ENCODE measurements at places on chromosomes 2 and 18.

- DNase-seq = peak; percentile 84
These were observed 48.1 kb downstream of the KCNE4 start for GRCh38 chr2:223100061-223100511.

DNA sequence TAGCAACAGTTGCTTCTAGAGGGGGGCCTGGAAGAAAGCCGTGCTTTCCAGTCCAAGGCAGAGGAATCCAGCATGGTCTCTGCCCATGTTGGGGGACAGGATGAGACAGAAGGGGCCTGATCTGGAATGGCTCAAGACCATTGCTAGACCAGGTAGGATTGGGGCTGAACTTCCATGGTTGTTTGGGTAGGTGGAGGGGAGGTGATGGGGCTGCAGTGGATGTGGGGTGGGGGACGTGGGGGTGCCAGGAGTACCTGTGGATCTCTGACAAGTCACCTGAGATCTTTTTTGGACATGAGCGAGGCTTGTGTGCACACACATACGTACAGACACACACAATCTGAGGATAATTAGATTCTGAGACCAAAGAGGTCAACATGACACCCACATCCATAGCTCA, 228.7 kb upstream of the SKOR2 start:
- no peak for DNase-seq

GRCh38 chr2:163731735-163732134, 4.1 kb downstream of the FIGN start:
- no peak for DNase-seq

- DNase-seq = peak; percentile 60
These were observed 19.4 kb upstream of the DUSP2 start for GRCh38 chr2:96164459-96165184.

- DNase-seq = peak; percentile 30
These were observed 23.2 kb downstream of the GPR39 start for GRCh38 chr2:132439703-132440398.

- DNase-seq = no peak
These were observed 1279.7 kb upstream of the ZEB2 start for GRCh38 chr2:145799595-145800108.

- peak; percentile 82 for DNase-seq
These were observed 1530.7 kb downstream of the LRP1B start for GRCh38 chr2:140600116-140600515.

DNA sequence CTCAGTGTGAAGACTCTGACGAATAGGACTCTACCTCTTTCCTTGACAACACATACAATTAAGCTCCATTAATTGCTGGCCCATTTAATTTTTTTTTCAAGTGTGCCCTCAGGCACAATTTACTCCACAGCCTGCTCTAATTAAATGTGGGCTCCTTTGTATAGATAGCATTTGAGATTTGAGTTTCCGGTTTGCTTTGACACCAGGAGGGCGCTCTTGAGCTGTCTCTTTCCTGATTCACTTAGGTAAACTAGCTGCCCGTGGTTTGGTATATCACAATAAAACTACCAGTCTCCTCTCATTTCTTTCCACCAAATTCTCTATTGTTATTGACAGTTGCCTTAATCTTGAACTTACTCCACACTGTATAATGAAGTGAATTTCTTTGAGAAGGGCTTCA, 666.0 kb downstream of the DSC3 start:
- DNase-seq = no peak

DNA sequence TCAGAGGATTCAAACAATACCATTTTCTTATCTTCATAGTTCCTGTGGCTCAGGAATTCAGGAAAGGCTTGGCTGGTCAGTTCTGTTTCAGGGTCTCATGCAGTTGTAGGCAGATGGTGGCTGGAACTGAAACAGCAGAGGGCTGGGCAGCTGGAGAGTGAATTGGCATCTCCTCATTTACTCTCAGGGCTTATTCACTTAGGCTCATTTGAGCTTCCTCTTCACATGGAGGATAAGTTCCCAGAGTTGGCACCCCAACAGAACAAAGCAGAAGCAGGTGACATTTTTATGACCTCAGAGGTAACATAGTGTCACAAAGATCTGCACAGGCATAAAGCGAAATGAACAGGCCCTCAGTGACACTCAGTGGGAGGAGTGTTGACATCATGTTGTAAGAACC, 66.1 kb downstream of the RBBP8 start:
- peak; percentile 28 for DNase-seq

DNA sequence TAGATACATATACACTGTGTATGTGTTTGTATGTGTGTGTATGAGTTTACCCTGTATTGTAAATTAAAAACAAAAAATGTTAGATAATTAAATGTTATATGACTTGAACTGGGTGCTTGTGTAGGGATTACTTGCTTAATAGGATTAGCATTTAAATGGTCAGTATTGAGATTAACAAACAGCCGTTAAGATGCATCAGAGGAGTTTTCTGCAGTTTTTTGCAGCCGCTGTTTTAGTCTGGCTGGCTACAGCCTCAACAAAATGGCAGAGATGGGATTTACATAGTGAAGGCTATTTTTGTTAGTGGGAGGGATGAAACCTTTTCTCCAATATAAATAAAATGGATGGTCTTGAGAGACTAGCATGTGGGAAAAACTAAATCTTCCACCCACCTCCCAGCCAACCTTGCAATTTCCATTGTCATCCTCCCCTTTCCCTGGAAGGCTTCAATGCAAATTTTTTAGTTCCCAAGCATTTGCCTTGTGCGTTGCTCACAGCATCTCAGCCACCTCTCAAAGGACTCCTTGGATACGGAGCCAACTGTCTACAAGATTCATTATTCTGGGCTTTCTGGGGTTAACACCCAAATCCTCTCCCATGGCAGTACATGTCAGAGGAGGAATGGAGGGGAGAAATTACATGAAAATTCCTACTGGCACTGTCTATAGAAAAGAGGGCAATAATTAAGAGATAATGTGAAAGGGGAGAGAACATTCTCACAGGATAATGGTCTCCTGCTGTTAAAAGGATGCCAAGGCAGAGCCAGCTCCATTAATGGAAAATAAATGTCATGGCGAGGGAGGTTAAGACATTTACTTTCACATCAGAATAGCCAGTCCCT, 351.9 kb downstream of the CDH2 start:
- DNase-seq = no peak

DNA sequence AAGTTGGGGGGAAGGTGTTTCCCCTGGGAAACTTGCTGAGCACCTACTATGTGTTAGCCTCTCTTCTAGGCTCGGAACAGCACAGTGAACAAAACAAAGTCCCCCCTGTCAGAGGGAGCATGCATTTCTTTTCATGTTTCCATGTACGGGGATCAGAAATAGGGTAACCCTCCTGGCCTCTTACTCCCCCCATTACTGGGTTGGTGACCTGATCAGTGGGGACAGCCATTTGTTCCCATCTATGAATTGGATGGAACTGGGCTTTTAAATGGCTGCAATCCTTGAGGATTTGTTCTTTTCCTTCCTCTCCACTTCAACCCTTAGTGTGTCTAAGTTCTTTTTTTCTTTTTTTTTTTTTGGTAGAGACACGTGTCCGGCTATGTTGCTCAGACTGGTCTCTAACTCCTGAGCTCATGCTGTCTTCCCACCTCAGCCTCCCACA, 13.7 kb downstream of the NCL start:
- no peak for DNase-seq

DNA sequence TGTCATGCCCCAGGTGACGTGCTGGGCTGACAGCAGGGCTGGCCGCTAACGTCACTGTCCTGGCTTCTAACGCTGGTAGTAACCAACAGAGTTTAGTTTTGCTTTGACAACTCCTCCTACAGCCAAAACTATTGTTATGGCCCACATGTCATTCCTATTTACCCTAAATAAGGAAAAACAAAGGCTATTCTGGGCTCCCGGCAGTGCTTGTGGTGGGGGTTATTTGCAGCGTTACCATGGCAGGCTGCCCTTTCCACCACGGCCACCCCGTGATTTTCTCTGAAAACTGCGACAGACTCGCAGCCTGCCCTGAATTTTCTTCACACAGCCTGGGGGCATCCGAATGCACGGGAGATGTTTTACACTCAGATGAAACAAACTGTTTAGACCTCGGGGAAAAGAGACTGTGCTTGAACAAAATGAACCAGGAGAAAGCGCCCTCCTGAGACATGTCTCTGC, 115.2 kb downstream of the FAM210A start:
- DNase-seq = peak; percentile 20

GRCh38 chr2:600542-601386, 76.4 kb downstream of the TMEM18 start:
- DNase-seq = no peak

DNA sequence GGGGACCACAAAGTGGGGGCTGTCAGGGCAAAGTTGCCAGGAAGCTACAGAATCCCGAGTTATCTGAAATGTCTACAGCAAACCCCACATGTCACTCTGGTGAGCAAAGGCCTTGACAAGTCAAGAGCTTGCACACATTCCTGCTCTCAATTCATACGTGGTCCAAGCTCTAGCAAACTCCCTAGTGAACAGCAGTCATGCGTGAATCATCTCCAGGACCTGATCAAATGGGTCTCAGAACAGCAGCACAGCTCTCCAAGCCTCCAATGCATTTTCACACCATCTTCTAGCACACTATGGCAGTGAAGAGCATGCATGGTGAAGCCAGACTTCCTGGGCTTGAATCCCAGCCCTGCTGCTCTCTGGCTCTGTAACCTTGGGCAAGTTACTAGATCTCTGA, 68.5 kb downstream of the MYO5B start:
- DNase-seq = peak; percentile 41

DNA sequence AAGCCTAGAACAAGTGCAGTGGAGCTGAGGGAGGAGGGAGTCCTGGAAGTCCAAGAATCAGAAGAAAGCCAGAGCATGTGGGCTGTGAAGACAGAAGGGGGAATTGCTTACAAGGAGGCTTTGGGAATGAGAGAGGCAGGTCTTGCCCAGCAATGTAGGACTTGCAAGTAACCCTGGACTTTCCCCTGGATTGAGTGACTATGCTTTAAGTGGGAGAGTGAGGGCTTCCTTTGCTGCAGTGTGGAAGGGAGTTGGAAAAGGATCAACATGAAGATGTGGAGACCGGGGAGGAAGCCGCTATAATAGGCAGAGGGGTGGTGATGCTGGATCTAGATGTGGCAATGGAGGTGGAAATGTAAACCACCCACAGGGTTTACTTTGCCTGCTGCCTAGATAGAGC, 13.8 kb upstream of the SCYGR1 start:
- DNase-seq = no peak

DNA sequence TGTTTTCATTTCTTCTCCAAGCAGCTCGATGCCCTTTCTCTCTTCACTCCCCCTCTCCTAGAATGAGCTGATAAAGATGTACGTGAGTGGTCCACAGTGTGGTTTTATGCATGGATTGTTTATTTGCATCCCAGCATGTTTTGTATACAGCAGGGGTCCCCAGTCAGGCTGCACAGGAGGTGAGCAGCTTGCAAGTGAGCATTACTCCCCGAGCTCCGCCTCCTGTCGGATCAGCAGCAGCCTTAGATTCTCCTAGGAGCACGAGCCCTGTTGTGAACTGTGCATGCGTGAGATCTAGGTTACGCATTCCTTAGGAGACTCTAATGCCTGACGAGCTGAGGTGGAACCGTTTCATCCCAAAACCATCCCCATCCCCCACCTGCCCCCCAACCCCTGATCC, 262.6 kb downstream of the AGAP1 start:
- DNase-seq = no peak

GRCh38 chr2:57877811-57878170, 168.8 kb upstream of the VRK2 start:
- no peak for DNase-seq

GRCh38 chr2:231063347-231063746, 6.7 kb downstream of the PSMD1 start:
- DNase-seq = no peak

GRCh38 chr2:101277111-101277510, 24.4 kb downstream of the CNOT11 start:
- peak; percentile 9 for DNase-seq

GRCh38 chr18:45441110-45441847, 174.0 kb upstream of the SLC14A2 start:
- DNase-seq = peak; percentile 2

DNA sequence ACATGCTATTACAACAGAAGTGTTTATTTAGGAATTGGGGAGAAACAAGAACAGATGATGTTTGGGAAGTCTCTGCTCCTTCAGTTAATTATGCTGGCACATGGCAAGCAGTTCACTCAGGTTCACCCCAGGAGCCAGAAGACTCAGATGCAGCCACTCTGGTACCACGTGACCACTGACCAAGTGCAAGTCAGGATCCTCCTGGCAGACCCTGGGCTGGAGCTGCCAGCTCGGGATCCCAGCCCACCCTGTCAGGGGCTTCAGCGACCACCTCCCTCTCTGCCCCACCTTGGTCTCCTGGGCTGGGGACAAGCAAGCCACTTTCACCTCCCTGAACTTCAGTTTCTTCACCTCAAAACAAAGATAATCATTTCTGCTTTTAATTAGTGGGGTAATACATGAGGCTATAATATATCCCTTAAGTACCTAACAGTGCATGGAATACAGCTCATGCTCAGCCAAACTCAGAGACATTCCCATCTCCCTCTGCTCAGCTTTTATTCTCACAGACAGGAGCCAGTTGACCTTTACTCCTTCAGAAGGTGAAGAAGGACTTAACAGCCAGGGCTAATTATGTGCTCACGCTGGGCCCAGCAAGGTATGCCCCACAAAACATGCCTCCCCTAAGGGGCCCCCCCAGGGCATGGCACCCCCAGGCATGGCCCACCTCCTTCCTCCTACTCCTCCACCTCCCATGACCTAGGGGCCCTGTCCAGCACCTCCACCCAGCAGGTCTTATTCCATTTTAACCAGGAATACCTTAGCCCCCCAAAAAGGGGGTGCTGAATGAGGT, 11.8 kb downstream of the CRACDL start:
- DNase-seq = no peak

GRCh38 chr2:40457366-40457765, 5.5 kb upstream of the SLC8A1 start:
- DNase-seq = no peak

DNA sequence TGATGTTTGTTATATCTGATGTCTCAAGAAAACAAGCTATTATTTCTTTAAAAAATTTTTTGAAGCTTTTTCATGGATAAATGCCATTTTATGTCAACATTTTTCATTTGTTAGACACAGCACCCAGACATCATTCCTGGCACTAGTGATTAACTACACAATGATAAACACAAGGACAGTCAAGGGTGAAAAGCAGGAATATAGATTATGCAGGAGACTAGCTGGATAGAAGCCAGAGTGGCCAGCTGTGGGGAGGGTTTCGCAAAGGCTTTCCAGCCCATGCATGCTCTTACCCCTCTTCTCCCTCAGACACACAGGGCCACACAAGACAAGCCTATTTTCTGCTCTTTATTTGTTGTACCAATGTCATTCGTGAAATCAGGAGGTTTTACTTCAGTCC, 127.1 kb upstream of the TTC39C start:
- no peak for DNase-seq

GRCh38 chr18:11751341-11752115, 62.5 kb downstream of the GNAL start:
- DNase-seq = no peak

GRCh38 chr2:44578471-44579093, 216.8 kb downstream of the CAMKMT start:
- peak; percentile 12 for DNase-seq

DNA sequence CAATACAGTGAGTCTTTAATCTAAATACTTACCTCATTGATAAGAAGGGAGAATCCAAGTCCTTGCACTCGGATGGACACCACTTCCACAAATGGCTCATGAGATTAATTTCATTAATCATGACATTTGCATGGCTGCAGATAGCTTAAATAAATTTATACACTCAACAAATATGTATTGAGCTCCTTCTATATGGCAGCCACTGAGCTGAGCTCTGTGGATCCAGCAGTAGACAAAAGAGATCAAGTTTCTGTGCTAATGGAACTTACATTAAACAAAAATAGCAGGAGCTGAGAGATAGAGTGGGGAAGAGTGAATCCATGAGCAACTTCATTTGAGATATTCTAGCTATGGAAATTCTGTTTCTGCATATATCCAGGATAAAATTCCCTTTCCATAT, 44.4 kb downstream of the RAB27B start:
- DNase-seq = no peak
